ENCODE measurements at places on chromosomes 12 and 14.

DNA sequence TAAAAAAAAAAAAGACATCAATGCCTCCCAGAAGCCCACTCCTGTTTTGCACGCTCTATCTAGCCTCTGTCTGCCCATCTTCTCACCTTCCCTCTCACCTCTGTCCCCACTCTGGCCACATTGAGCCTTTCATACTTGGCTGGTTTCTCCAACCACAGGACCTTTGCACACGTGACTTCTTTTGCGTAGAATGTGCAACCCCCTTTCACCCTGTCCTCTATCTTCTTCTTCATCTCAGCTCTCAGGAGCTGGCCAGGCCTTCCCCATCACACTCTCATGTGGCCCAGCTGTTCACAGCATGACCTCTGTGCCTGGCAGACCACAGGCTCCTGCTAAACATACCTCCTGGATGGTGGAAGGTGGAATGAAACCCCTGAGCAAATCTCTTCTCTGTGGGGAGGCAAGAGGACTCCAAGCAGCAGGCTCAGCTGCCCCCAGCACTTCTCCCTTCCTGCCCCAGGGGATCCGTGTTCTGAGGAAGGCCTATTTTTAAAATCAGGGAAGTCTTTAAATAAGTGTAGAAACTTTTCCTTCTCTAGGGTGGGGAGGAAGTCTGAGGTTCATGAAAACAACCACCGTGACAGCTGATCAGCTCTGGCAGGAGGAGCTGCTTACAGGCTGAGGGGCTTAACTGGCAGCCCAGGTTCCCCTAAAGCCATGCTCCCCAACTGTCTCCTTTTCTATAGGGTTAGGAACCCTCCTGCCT, 11.6 kb downstream of the HVCN1 start:
- no peak for DNase-seq

DNA sequence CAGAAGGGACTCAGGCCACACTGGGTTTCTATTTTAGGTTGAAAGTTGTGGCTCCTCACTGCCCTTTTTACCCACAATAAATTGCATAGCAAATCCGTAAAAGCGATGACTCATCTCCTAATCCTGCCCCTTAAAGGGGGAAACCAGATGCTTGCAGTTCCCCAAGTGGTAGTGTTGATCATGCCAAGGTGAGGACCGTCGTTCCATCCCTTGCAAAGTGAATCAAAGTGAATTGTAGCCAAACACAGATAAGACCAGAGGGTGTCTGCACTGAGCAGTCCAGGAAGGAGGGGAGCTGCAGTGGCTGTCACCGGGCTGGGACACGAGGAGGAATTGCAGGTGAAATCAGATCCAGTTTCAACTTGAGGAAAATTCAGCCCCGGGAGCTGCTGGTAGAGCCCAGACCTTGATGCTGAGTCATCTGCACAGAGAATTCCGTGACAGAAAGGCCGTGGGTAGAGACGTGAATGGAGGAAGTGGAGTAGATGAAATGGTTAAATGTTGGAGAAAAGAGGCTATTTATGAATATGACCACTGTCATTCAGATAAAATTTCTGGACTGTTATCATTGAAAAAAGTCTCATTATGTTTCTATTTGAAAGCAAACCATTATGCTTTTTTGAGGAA, 44.2 kb upstream of the MMP17 start:
- no peak for DNase-seq

- no peak for DNase-seq
Measured at GRCh38 chr12:65308601-65309071, 30.2 kb downstream of the MSRB3 start.

GRCh38 chr14:30738978-30739377, 116.9 kb downstream of the SCFD1 start:
- no peak for DNase-seq

GRCh38 chr12:117209626-117210025, 19.4 kb upstream of the FBXO21 start:
- no peak for DNase-seq

- DNase-seq, result no peak
Measured at GRCh38 chr14:35121026-35121886, 534 bp downstream of the PPP2R3C start.

- no peak for DNase-seq
Measured at GRCh38 chr12:30188602-30189326, 405.0 kb upstream of the TMTC1 start.

DNA sequence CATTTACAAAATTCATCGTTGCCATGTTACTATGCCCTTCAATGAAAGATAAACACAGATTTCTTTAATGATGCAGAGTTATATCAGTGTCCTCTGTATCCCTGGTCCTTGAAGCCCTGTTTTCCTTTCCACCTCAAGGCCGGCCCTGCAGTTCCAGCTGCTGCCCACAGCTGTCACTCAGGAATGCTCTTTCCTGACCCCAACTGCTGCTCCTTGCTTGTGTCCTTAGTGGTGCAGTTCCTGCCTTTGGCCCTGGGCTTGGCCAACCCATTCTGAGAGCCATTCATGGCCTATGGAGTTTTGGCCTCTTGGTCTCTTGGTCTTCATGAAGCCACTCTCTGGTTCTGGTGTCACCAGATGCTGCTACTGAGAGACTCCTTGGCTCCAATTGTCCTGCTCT, 93.1 kb downstream of the GAS2L3 start:
- no peak for DNase-seq

DNA sequence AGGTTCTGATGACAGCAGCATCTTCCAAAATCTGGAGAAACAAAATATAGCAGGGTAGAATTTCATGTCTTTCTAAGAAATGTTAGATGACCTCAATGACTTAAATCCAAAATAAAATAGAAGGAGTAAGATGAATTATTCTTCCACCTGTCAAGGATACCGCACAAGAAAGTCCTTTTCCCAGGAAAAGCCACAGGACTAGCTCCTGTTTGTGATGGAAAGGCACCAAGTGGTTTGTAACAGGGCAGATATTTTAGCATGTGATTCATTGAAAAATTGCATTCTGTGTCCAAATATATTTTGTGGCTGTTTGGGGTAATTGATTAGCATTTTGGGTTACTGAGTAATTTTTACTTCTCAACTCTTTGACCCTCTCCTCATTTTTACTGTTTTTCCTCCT, 2.7 kb downstream of the CD163L1 start:
- no peak for DNase-seq

- no peak for DNase-seq
Measured at GRCh38 chr12:62032870-62033269, 227.3 kb upstream of the USP15 start.

GRCh38 chr12:62879691-62880090, 55.3 kb downstream of the PPM1H start:
- no peak for DNase-seq

GRCh38 chr12:115402443-115403180, 718.6 kb upstream of the TBX3 start:
- no peak for DNase-seq

GRCh38 chr12:114000861-114001260, 34.7 kb upstream of the RBM19 start:
- no peak for DNase-seq

GRCh38 chr14:59130462-59130861, 58.0 kb upstream of the DAAM1 start:
- DNase-seq, result no peak

DNA sequence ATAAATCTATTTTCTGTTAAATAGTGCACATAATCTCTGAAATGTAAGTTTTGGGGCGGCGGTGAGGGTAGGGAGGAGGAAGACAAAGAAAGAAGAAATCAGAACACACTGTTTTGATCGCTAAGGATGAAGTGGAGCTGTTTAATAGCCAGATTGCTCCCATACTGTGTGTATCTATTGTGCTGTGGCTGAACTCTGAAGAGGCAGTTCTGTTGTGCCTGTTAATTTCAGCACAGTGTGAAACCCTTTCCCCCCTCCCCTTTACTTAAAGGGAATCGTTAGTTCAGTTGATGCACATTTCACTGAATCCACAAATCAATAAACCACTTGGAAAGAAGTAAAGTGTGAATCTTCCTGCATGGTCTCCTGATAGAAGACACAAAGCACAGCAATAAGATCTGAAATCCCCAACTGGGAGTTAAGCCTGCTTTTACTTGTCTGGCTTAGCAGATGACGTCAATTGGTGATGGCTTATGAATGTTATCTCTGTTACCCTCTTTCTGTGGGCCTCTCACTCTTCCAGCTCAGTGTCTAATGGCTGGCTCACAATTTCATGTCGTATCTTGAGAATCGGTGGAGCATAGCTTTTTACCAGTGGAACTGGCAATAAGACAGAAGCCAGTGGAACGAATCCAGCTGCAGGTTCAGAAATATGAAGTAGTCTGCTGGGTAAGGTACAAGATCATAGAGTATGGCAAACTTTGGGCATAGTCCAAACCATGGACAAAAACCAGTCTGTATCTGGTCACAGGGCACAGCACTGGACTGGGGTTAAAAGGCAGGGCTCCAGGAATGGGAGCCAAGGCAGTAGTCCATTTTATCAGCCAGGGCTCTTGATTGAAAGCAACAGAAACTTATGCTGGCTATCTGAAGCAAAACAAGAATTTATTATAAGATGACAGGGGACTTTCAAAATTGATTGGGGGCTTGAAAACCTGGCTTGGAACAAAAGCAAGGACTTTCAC, 413.5 kb upstream of the SEL1L start:
- no peak for DNase-seq

- DNase-seq, result no peak
Measured at GRCh38 chr14:33606591-33606990, 344.3 kb downstream of the EGLN3 start.

- DNase-seq, result no peak
Measured at GRCh38 chr12:12592930-12593329, 18.7 kb upstream of the CREBL2 start.

DNA sequence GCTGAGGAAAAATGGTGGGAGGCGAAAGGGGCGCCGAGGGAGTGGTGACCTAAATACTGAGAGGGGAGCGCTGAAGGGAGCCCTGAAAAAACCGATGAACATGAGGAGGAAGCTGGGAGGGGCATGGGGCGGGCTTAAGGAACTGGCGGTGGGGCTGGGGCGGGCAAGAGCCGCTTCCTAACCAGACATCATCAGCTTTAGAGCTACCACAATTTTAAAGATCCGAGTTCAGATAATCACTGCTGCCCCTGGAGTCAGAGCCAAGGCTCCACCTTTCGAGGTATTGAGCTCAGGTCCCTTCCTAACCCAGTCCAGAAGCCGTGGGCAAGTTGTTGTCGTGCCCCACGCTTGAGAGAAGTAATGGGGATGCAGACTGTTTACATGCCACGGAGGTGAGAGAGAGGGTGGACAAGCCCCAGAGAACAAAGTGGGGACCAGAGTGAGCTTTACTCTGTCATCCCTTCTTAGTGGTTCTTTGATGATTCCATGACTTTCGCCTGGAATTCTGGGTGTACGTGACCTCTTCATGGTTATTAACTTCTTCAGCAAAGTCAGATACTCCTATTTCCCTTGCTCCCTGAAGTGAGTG, 393 bp downstream of the ORMDL2 start:
- no peak for DNase-seq

- DNase-seq, result no peak
Measured at GRCh38 chr12:74349925-74350324, 187.7 kb upstream of the ATXN7L3B start.

DNA sequence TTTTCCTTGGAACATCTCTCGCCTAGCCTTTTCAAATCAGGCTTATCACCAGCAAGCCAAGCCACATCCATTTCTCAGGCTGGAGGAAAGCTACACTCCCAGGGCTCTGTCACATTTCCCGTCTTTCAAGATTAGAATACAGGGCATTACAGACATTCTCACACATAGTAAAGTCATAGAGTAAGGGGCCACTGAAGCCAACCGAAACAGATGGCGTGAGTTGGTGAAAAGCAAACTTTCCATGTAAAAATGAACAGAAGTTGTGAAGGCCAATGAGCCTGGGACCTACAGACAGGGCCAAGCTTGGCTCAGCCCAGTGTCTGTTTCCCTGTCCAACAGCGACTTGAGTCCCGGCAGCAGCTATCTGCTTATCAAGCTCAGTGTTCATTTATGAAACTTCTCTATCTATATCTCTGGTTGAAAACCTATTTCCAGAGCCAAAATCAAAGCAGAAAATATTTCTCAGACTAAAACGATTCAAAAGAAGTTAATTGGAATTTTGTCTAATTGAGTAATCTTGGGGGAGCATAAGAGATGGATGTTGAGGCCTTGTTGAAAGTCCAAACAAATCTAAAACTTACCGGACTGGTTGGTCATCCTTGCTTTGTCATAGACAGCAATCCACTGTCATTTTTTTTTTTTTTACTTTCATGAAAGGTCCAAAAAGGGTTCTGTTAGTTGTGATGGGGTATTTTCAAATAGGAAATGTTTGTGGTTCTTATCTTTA, 105.6 kb downstream of the DAAM1 start:
- no peak for DNase-seq

DNA sequence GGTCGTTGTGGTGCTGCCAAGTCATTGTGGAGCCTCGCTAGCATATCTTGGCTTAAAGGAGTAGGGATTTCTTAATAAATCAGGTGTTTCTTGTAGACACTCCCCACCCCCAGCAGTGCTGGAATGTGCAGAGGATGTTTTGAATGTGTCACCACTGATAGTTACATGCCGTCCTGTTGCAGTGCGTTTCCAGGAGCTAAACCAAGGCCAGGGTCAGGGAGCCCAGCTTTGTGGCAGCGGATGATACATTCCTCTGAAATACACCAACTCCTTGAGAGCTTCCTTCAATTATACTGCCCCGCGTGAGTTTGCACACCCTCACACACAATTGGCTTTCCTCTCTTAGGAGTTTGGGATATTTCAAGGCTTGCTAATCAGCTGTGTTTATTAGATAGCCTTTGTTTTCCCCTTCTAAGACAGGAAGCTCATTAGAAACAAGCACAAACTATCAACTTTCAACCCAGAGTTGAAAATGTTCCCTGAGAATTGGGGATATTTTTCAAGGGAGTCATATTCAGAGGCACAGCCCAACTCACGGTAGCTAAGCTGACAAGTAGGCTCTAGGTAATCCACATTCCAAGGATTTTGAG, 154.9 kb downstream of the C12orf75 start:
- DNase-seq, result no peak

- DNase-seq, result no peak
Measured at GRCh38 chr12:76080017-76080728, 4.3 kb downstream of the NAP1L1 start.

GRCh38 chr12:116687888-116688287, 50.0 kb downstream of the SPRING1 start:
- DNase-seq, result peak; percentile 24
